NCI-H2171 treated with DMSO at 0.1 percent for 48 hours (cell line): ENCODE measurements at places on chromosomes 13 and 19.

DNA sequence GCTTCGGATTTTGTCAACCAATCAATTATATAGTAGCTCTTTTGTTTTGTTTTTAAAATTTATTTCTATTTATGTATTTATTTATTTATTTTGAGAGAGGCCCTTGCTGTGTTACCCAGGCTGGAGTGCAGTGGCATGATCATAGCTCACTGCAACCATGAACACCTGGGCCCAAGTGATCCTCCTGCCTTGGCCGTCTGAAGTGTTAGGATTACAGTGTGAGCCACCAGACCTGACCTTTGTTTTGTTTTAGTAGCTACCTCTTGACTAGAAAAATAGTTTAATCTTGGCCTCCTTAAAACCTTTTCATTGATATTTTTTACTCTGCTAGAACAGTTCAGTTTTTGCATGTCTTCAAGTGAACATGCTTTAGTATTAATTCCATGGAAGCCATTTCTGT lies 15.1 kb downstream of the GARRE1 start:
- no peak for DNase-seq

- no peak for DNase-seq
Measured at GRCh38 chr13:93116809-93117208, 109.8 kb upstream of the GPC6 start.

GRCh38 chr13:39189778-39190177 lies 151.5 kb downstream of the NHLRC3 start:
- DNase-seq = no peak

- DNase-seq = no peak
Measured at GRCh38 chr13:68645814-68646213, 1415.7 kb upstream of the PCDH9 start.

DNA sequence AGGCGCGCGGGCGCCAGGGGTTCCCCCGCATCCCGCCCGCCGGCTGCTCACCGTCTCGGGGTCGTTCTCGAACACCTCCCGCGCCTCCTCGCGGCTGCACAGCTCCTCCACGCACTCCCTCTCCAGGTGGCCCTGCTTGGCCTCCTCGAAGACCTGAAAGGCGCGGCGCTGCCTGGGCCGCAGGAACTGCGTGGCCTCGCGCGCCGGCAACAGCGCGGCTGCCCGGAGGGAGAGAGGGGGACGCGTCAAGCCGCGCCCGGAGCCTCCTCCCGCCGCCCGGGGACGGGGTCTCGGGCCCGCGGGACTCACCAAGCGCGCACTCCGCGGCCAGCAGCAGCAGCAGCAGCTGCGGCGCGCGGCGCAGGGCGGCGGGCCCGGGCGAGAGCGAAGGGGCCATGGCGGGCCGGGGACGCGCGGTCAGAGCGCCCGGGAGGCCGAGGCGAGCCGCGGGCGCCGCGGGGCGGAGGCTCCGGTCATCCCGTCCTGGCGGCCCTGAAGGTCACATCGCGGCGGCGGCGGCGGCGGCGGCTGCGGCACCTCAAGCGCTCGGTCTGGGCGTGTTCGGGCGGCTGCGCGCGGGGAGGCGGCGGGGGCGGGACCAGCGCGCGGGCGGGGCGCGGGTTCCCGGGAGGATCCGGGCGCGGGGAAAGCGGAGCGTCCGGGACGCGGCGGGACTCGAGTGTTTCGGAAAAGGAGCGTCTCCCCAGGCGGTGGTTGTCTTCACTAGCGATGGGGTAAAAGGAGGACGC lies at the start of gene GAS6:
TSS of gene GAS6 (minus strand) at position 553 of the 749 bp plus-strand sequence. CDS start at position 397, 156 bp downstream.
- DNase-seq = peak; percentile 71
